Ascending aorta (tissue), 2 donors: ENCODE measurements at places on chromosomes 12 and 14. TPM values are rescaled to one million over a fixed set of nuclear protein-coding genes. Genes with fewer than 3 reads are reported as not detected.
A peak's percentile ranks its signal among the peaks of the same experiment; 100 is the strongest.

The WIF1 gene
- not detected for total RNA-seq

DNA sequence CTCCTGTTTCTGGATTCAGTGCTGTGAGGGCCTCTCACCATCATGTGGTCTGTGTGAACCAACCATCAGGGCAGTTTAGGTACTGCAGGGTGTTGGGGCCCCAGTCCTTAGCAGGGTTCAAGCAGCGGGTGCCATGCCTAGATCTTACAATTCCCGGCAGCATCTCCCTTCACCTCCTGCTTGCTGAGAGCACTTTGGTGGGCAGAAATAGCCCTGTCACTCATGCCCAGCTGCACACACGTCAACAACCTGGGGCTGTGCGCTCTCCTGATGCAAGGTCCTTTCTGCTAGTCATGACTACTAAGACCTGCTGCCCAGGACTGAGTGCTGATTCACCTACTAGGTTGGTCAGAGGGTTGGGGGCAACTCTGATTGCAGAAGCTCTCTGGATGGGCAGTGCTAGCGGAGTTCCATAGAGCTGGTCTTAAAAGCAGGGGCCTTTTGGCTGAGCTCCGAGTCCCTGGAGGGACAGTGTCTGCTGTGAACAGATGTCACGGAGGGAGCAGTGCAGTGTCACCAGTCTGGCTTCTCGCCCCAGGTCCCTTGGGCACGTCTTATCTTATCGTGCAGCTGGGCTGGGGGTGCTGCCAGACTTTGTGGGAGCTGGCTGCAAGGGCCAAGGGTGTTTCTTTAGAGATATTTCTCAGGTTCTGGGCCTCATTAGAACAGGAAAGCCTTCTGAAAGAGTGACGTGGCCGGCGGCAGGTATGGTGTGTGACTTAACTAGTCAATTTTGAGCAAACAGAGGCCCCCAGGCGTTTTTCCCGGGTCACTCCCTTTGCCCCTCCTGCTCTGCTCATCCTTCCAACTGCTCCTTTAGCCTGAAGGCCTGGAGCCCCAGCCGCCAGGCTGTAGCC, 71.8 kb downstream of the NINJ2 start:
- DNase-seq, result no peak

The CMTM5 gene
- total RNA-seq, result 2.9 TPM

GRCh38 chr12:44847888-44848702, 28.0 kb downstream of the NELL2 start:
- DNase-seq, result no peak

- no peak for DNase-seq
Observed at GRCh38 chr12:22172501-22172900, 126.5 kb downstream of the CMAS start.

GRCh38 chr14:100468557-100468956, 118.7 kb downstream of the BEGAIN start:
- DNase-seq, result no peak

The HCAR2 gene
- 3.9 TPM for total RNA-seq

- DNase-seq, result no peak
Observed at GRCh38 chr14:99601361-99601831, 2.6 kb downstream of the CCDC85C start.

- DNase-seq, result no peak
Observed at GRCh38 chr14:78363008-78363407, 192.8 kb downstream of the NRXN3 start.

The CEBPE gene
- not detected for total RNA-seq

DNA sequence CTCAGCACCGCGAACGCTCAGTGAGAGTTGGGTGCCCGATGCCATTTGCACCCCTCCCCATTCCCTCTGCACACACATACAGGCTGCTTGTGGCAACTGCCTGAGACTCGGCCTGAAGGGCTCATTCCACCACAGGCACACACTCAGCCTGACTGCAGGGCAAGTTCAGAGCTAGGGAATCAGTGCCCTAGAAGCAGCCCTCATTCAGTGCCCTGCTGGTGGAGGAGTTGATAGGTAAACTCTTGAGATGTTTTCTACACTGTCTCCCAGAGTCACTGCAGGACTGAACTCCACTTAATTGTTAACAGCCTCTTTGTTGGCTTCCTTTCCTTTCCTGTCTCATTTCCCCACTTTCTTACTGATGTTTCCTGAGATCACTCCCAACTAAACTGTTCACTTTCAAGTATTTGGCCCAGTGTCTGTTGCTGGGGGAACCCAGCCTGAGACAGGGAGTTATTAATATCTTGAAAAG, 16.9 kb downstream of the PPP1R36 start:
- no peak for DNase-seq

The KLHL28 gene
- total RNA-seq, result 6.1 TPM

DNA sequence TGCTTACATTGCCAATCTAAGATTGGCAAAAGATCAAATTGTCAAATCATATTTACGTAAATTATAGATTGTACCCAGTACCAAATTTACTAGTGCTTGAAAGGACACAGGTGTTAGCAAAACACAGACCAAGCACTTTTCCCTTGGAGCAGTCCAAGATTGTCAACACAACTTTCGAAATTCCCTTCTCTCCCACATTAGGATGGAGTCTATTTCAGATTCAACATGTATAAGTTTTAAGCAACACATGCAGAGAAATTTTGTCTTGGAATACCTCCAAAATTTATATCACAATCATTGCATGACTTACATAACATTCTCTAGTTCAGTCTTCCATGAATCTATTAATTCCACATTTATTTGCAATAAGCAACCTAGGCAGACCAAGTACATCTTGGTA, 74.9 kb upstream of the SLCO1C1 start:
- no peak for DNase-seq

The ETFBKMT gene
- total RNA-seq, result 0.64 TPM

The TSPAN8 gene
- total RNA-seq, result 5.5 TPM

DNA sequence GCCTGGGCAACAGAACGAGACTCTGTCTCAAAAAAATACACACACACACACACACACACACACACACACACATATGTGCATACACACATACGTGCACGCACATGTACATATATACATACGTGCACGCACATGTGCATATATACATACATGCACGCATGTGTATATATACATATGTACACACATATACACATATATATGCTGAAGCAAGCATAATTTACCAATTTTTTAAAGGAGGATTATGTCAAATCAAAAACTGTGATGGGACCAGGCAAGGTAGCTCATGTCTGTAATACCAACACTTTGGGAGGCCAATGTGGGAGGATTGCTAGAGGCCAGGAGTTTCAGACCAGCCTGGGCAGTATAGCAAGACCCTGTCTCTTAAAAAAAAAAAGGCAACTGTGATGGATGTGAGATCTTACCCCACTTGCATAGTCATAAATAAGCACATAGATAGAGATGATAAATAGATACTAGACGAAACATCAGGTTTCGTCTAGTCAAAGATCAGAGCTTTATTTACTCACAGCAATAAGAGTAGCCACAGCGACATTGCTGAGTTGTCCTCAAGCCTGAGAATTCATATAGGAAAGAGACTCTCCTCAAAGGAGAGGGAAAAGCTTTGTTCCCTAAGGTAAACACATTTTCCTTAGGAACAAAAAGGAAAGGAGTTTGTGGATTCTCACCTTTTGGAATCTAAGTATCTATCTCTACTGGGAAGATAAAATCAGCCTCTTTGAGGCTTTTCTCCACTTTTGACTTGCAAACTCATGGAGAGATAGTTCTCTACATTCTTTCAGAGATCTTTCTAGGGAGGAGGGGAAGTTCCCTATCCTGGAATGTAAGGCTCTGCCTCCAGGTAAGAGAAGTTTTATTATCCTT, 74.7 kb upstream of the AMN1 start:
- DNase-seq, result no peak

- DNase-seq, result no peak
Observed at GRCh38 chr12:51695241-51696010, 104.4 kb downstream of the SCN8A start.

DNA sequence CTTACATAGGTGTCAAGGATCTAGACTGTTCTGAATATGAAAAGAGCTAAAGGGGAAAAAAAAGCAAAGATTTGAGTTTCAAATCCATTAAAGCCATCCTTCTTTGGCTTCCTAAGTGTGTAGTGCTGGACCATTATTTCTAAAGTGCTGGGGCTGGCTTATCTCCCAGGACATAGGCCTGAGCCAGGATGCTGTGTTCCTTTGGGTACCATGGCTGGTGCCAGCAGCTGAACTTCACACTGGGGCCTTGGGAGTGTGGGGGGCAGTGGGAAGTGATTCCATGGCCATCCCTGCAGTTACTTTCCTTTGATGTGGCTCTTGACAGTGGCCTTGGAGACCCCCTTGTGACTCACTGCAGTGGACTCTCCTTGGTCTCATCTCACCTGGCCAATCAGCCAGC, 20.8 kb downstream of the PRMT8 start:
- DNase-seq, result no peak

- DNase-seq, result no peak
Observed at GRCh38 chr12:81083906-81084513, 6.1 kb downstream of the ACSS3 start.

The PLEKHD1 gene
- total RNA-seq, result not detected

The C3AR1 gene
- 2.0 TPM for total RNA-seq

DNA sequence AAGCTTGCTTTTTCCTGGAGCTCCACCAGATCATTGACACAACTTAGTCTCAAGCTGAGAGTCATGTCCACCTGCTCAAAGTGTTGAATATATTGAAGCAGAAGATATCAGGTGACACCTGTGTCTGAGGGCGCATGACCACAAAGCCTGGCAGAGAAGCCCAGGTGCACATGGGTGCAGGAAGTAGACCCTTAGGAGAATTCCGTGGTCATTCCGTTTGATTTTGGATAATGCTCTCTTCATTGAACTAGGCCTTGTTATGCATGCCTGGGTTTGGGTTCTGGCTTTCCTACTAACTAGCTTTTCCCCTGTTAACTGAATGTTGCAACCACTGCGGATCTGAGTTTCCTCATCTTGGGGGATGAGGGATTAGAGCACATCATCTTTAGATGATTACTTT, 7.1 kb downstream of the ARHGDIB start:
- no peak for DNase-seq

The TAS2R31 gene
- total RNA-seq, result not detected

- no peak for DNase-seq
Observed at GRCh38 chr12:14473707-14474287, 93.9 kb downstream of the PLBD1 start.

The IL26 gene
- total RNA-seq, result not detected

The DIO2 gene
- total RNA-seq, result 17.8 TPM

DNA sequence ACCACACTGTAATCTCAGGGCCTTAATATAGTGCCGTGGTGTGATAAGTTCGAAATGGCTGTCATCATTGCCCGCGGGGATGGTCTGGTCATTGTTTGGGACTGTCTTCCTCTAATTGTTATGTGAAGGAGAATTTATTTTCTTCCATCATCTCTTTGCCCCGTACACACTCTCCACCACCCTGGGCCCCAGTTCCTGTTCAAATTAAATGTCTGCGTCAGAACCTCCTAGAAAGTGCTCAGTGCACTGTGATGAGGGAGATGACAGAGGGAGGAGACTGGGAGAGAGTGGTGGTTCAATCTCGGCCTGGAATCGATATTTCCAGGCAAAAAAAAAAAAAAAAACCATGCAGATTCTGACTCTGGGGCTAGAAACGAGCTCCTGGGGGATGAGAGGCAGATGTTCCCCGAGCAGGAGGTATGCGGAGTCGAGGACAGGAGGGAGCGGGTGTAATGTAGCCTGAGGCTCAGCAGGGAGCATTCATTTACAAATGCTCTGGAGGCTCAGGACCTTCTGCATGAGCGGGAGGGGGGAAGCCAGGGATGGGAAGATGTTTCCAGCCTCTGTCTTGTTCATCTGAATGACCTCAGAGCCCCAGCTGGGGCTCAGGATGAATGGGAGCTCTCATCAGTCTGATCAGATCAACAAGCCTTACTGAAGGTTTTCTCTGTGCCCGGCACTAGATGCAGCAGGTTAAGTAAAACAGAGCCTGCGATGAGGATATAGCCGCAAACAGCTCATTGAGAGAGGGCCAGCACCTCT, 219.5 kb downstream of the TBX5 start:
- DNase-seq, result no peak

- DNase-seq, result no peak
Observed at GRCh38 chr14:64683264-64683663, 21.0 kb upstream of the PLEKHG3 start.

GRCh38 chr12:65156366-65156841, 13.0 kb upstream of the LEMD3 start:
- DNase-seq, result no peak

The GLS2 gene
- not detected for total RNA-seq

- DNase-seq, result no peak
Observed at GRCh38 chr12:48970702-48971334, 717 bp downstream of the WNT10B start.

The EML1 gene
- total RNA-seq, result 28.3 TPM

The STON2 gene
- total RNA-seq, result 54.0 TPM

DNA sequence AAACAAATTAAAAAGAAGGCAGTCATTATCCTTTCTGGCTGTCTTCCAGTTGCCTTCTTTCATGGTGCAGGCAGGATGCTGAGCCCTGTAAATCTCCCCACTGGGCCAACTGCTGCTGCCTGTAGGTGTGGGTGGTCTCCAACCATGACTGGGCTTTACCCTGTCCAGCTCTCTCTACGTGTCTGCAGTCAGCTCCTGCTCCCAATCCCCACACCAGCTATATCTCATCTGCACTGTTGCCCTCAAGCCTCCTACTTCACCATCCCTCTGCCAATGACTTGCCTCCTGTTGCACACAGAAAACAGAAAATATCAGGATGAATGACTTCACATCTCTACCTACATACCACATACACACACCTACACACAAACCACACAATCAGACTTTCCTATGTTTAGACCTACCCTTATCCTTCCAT, 39.7 kb upstream of the PSMA6 start:
- no peak for DNase-seq

GRCh38 chr12:57549909-57550640, at the start of gene KIF5A:
Gene KIF5A, plus strand, starts transcription at chr12:57550044. Its CDS starts 228 bp downstream, at chr12:57550272.
- DNase-seq, result peak; percentile 74

DNA sequence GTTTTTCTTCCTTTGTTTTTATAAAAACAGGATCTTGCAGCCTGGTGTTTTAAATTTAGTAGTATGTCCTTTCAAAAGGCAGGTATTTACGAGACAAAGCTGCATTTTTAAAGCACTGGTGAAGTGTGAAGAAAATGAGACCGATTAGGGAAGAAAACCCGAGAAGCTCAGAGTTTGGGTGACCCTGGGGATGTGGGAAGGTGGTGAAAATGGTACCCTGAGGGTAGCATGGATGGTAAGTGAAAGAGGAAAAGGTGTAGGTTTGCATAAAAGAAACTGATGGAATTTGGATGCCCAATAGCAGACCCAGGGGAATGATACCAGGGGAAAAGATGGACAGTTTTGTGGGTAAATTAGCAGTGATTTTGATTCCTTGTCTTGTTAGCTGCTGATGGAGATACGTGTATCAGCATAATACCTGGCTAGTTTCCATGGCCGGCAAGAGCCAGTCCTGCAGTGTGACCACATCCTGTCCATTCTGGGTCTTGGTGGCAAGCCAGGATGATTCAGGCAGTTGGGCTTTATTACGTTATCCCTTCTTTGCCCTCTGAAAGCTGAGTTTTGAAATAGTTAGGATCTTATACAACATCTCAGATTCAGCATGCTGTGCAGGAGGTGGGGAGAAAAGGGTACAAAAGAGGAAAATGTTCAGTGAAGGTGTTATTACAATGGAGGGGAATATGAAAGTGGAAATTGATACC, 8.9 kb downstream of the BICD1 start:
- peak; percentile 97 for DNase-seq

DNA sequence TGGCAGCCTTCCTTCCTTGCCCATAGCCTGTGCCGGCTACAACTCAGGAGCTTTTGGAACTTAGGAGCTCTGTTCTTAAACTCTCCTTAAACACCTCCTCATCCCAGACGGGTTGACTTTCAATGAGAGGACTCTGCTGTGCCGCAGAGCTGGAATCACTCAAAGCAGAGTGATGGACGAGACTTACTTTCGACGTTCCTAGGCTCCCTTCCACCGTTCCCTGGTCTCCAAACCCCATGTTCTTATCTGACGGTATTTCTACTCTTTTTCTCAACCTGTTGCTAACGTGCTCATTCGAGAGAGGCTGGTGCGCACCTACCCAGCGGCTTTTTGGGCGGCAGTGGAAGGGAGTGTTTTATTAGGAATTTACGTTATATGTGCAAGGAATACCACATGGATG, 232.7 kb downstream of the CACNA1C start:
- no peak for DNase-seq
